Fibroblast of skin of back (primary cell): ENCODE measurements at places on chromosomes 12 and 14.
A peak's percentile ranks its signal among the peaks of the same experiment; 100 is the strongest.

- DNase-seq = no peak
Observed at GRCh38 chr14:30482276-30482675, 76.7 kb upstream of the G2E3 start.

GRCh38 chr12:131862600-131862993 is 31.8 kb upstream of the ULK1 start:
- no peak for DNase-seq

DNA sequence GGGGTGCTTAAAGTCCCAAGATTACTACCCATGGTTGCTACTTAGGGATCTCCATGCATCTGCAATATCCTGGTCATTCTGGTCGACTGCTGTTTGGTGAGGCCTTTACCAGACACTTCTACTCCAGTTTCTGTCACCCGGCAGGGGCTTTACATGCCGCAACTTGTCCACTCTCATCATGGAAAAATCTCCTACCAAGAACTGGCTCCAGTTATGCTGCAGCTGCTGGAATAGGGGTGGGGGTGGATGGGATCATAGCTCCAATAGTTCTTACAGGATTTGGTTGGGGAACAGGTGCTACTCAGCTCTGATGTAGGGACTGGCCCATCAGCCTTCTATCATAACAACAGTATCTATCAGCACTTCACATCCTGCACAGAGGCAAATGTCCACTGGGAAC is 51.6 kb downstream of the SPTB start:
- DNase-seq = no peak

- no peak for DNase-seq
Observed at GRCh38 chr12:66032739-66033138, 97.8 kb downstream of the LLPH start.

DNA sequence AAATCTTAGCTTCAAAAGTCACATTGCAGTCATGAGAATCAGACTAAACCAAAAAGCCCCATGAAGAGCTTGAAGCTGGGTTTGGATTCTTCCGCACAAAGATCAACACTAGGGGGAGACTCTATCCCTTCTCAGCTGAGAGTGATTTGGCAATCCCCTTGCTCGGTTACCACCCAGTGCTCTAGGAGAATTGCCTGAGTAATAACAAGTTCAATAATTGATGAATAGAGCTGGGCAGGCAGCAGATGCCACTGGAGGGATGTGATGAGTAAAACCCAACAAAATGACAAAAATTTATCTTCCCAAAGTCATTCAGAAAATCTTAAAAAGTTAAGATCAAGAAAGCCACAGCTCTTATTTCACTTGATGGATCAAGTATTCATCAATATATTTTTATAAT is 185.6 kb upstream of the ARID2 start:
- peak; percentile 67 for DNase-seq

DNA sequence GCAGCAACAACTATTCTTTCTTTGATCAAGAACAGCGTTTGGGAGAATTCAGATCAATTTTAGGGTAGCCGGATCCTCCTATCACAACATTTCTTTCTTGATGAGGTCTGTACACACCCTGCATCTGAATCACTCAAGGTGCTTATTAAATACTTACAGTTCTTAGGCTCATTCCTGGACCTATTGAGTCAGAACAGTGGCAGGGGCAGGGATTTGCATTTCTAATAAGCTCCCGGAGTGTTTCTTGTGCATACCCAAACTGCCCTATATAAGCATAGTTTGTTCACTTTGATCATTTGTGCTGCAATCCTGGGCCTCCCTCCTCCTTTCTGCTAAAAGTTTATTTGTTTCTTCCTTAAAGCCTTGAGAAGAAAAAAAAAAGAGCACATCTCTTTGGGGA is 80.5 kb upstream of the RPH3A start:
- no peak for DNase-seq

DNA sequence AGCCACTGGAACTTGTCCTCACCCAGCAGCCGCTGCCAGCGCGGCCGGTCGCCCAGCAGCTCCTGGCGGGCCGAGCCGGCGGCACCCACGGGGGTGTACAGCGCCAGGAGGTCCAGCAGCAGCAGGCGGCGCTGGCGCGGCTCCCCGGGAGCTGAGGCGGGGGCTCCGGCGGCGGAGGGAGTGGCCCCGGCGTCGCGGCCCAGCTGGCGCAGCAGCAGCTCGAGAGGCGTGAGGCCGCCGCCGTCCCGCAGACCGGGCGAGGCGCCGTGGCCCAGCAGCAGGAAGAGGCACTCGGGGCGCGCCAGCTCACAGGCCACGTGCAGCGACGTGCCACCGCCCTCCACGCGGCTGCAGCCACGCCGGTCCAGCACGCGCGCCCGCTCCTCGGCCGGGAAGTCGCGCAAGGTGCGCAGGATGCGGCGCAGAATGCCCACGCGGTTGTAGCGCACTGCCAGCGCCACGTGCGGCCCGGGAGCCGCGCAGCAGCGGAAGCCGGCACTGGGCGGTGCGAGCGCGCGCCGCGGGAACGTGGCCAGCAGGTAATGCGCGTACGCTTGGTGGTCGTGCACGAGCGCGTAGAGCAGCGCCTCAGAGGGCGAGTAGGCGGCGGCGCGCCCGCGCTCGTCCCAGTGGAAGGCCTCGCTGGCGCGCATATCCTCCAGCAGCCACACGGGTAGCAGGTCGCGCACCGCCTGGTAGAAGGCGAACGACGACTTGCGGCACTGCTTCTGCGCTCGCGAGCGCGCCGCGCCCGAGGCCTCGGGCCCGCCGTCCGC is 2.3 kb downstream of the ANKRD9 start:
- DNase-seq = no peak

- no peak for DNase-seq
Observed at GRCh38 chr12:118714051-118714460, 267.3 kb upstream of the SRRM4 start.

- DNase-seq = no peak
Observed at GRCh38 chr14:32984241-32984930, 45.7 kb downstream of the NPAS3 start.

GRCh38 chr14:21026988-21027315 is 2.1 kb upstream of the NDRG2 start:
- no peak for DNase-seq

- DNase-seq = peak; percentile 54
Observed at GRCh38 chr12:94149119-94149780, 873 bp downstream of the PLXNC1 start.

DNA sequence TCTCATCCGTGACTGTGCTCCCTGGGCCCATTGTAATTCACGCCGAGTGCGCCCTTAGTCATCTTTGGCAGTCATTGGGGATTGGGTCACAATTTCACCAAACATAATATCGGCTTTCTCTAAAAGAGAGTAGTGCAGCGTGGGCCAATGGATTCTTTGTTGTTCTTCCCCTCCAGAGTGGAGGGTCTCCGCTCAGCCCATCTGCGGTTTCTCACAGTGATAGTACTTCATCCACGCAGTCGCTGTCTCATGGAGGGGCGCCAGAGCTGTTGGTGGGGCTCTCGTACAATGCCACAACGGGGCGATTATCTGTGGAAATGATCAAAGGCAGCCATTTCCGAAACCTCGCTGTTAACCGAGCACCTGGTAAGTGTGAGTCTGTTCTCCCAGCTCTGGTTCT is 321.8 kb downstream of the SNAPC1 start:
- no peak for DNase-seq

DNA sequence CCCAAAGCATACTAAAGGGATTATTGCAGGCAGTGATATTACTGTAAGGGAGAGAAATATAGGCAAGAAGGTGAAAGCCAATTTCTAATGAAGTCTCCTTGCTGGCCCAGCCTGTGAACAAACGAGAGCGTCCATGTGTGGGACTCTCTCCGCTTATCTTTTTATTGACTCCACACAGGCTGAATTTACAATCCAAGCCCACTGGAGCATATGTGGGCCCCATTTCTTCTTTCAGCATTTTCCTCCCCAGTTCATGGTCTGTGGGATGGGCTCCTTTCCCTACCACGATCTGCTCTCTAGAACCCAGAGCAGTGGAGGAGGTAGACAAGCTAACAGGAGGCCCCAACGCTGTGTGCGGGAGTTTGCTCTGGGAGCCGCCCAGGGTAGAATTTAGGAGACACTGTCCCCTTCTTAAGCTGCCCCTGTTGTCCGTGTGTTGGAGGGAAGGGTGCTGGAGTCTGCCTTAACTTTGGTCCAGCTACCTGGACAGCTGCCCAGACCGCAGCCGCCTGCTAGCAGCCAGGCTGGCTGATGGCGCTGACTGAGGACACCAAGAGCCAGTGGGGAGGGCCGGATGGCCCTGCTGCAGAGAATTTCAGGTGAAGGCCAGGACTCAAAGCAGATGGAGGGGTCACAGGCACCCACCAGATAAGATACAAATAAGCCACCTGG is 3.2 kb upstream of the HOXC11 start:
- DNase-seq = no peak

GRCh38 chr14:22296722-22297121 is 292.3 kb downstream of the DAD1 start:
- DNase-seq = peak; percentile 78

DNA sequence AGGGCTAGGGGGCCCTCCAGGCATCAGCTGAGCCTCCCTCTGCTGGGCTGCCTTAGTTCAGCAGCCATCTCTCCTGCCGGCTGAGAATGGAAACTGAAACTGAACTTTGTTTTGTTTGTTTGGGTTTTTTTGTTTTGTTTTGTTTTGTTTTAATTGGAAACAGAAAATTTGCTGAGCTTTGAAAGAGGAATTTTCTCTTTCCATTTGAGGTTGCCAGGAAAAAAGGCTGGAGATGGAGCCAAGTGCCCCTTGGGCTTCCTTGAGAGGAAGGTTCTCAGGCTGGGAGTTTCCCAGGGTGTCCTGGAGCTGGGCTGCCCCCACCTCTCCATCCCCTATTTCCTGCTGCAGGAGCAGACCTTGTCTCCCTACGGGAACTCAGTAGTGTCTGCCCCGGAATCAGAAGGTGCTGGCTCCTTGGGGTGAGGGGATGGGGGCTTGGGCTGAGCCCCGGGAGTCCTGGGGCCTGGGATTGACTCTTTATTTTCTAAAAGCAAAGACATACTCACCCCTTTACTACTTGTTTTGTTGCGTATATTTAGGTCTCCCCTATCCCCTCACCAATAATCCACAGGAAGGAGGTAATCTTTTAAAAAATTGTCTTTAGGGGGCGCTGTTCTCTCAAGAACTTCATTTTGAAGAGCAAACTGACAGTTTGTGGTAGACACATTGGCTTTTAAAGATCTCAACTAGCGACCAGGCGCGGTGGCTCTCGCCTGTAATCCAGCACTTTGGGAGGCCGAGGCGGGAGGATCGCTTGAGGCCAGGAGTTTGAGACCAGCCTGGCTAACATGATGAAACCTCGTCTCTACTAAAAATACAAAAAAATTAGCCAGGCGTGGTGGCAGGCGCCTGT is 21.3 kb upstream of the OASL start:
- peak; percentile 34 for DNase-seq
